Activated CD8-positive, alpha-beta memory T cell treated with anti-CD3 and anti-CD28 coated beads for 48 hours (primary cell): ENCODE measurements at places on chromosomes 5 and 9.

DNA sequence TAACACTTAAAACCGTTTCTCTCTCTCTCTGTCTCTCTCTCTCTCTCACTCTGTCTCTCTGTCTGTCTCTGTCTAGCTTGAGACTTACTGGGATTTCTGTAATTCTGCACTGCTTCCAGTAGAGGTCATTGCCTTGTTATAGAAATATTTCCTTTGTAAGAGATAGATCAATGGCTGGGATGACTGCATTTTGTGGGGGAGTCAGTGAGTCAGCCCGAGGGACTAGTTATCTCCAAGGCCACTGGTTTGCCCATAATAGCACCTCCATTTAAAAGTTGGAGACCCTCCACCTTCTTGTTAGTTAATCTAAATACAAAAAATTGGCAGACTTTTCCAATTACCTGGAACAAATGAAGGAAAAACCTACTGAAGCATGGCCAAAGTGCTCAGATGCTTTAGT lies 547.2 kb downstream of the LRRC70 start:
- no peak for DNase-seq

DNA sequence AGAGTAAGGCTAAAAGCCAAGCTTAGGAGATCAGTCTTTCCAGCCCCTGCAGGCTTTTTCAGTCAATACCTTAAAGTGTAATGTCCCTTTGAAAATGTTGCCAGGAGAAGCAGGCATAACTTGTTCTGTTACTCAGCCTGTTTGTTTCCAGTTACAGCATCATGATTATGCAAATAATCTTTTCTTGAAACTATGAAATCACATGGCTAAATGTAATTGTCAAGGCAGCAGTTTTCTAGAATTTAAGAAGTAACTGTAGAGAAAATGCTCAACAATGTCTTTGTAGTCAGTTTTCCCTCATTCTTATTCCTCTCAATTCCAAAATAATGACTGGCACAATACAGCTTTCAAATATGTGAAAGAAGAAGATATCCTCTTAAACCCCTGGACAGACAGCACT lies 1.9 kb upstream of the GPR107 start:
- DNase-seq, result no peak

GRCh38 chr5:15472116-15472515 lies 27.9 kb upstream of the FBXL7 start:
- DNase-seq, result no peak

GRCh38 chr5:173317852-173318251 lies 10.4 kb downstream of the STC2 start:
- no peak for DNase-seq

- no peak for DNase-seq
Observed at GRCh38 chr5:142901476-142902185, 131.5 kb downstream of the ARHGAP26 start.
